Left ventricle myocardium superior (tissue), 1 donor: ENCODE measurements at places on chromosomes 3 and 15. TPM values are rescaled to one million over a fixed set of nuclear protein-coding genes. Genes with fewer than 3 reads are reported as not detected.

DNA sequence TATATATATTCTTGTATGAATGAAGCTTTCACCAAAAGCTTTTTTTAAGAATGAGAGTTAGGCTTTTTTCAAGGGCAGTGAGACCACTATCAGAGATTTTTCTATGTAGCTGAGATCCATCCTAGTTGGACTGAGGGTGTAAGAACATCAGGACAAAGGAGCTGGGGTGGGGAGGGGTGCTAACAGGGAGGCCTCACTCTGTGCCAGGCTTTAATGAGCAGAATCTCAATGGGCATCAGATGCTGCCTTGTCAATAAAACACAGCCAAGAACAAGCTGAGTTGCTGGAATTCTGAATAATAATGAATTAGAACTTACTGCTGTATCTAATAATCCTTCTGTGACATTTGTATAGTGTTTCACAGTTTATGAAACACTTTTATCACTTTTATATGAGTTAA, 41.4 kb upstream of the USP3 start:
- DNase-seq = no peak

Gene CCR3
- total RNA-seq = not detected

- DNase-seq = peak; percentile 34
Observed at GRCh38 chr15:37097144-37097919, 3.0 kb downstream of the MEIS2 start.

Gene GUCA1C
- 1.8 TPM for total RNA-seq

DNA sequence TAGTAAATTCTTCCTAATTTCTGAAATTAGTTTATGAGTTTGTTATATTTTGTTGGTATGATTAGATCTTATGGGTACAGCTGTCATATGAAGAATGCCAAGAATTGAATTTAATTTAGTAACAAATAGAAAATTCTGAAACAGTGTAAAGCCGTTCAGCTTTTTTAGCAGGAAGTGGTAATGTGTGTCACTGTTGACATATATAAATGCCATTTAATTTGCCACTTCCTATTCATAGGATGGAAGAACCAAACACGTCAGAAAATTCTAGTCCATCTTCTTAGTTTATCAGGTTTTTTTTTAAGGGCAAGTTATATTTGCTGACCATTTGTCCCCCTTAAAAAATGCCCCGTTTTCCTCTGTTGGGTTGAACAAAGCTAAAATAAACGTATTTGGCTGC, 43.0 kb downstream of the RAB8B start:
- DNase-seq = no peak

Gene TMEM266
- 0.10 TPM for total RNA-seq

DNA sequence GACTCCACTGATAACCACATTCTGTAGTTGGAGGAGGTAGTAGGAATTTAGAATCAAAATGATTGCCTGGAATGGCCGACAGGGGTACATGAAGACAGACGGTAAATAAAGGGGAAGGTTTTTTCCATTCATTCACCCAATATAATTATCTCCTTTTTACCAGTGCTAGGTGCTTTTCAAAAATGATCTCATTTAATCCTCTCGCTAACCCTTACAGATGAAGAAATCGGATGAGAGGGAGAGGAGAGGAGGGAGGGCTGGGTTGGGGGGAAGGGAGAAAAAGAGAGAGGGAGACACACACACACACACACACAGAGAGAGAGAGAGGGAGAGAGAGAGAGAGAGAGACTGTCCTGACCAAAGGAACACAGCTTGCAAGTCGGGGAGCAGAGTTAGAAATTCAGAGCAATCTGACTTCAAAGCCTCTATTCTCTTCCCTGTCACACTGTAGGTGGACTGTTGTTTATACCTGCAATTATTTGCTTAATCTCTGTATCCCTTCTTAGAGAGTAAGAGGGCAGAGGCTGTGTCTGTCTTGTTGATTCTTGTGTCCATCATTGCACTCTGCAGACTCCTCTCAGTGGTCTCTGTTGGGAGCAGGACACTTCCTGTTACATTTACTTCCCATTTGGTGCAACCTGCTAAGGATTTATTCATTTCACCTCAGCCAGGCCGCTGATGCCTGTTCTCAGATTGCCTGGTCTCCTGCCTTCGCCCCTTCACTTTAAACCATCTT, 18.7 kb upstream of the PAQR9 start:
- DNase-seq = no peak

DNA sequence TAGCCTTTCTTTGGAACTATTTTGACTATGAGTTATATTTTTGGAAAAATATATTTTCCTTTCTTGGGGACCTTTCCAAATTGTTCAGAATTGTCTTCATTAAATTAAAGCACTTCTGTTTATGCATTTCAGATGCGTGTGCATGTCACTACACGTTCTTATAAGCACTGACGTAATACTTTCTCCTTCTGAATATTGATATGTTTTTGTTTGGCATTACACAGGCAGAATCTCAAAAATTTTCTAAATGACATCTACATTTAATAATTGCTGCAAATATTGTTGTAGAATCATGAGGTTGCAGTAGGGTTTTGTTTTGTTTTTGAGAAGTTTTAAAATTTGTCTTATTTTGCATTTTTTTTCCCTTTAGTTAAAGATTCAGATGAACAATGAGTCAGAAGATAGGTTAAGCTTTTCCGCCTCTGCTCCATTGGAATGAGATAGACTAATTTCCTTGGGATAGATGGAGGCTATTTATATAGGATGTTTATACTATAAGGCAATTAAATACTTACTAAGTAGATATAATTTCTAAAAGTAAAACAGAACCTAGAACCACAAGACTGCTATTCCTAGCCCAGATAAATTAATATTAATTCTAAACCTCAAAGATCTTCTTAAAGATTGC, 110.8 kb downstream of the MBNL1 start:
- DNase-seq = no peak

DNA sequence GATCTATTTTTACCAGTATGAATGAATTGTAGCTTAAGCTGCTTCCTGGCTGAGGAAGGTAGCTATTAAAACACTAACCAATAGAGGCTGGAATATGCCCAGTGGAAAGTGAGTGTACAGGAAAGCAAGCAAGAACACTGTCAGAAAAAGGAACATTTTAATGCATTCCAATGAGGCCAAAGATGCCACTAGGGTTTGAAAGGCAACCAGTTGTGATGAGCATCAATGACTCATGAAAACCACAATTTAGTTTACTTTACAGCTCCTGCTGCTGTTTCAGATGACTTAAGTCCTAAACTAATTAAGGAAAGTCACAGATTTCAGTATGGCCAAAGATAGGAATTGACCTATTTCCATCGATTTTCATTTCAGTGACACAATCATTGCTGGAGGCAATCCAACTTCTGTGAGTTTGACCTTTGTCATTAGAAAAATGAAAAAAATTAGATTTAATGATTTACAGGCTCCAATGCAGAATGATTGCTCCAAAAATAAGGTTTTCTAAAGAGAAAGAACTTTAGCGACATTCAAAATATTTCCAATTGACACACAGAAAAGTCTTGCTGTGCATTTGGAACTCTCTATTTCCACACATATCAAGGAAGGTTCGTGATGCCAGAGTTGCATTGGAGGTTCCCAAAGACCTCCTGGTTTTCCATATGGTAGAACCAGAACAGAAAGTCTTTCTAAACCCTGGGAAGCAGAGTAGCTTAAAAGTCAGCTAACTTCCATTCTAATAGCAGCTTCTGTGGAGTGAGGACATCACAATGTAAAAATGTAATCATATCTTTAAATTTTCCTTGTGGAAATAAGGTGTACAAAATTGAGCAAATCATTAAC, 103.0 kb downstream of the SUCNR1 start:
- no peak for DNase-seq

DNA sequence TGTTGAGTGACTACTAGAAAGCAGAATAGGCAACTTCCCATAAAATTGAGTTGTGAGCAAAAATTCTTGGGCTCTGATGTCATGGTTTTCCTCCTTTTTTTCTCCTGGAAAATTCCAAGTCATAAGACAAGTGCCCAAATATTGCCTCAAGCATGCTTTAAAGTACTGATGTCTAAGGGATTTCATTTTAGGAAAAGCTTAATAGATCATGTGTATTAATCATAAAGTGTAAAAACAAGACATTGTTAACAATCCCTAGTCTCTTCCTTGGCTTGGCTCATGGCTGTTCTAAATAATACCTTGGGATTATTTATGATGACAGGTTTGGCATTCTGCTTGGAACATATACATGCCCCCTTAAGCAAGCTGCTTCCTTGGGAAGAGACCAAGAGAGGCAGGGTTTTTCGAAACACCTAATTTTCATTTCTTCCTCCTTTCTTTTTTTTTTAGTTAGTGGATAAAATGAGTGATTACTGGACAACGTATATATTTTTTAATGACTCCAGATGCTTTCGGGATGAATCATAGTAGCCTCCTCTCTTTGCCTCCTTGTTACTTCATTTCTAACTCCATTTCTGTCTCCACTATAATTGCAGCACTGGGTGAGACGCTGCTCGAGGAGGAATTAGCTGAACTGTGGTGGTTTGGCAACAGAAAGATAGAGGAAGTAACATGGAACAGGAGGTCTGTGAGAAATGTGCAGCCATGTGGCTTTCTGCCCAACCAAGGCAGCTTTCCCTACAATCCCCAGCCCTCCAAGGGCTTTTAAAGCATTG, 104.9 kb downstream of the TPRG1 start:
- DNase-seq = no peak

Gene CXCR6
- 0.59 TPM for total RNA-seq

Gene FSTL1
- 186 TPM for total RNA-seq

DNA sequence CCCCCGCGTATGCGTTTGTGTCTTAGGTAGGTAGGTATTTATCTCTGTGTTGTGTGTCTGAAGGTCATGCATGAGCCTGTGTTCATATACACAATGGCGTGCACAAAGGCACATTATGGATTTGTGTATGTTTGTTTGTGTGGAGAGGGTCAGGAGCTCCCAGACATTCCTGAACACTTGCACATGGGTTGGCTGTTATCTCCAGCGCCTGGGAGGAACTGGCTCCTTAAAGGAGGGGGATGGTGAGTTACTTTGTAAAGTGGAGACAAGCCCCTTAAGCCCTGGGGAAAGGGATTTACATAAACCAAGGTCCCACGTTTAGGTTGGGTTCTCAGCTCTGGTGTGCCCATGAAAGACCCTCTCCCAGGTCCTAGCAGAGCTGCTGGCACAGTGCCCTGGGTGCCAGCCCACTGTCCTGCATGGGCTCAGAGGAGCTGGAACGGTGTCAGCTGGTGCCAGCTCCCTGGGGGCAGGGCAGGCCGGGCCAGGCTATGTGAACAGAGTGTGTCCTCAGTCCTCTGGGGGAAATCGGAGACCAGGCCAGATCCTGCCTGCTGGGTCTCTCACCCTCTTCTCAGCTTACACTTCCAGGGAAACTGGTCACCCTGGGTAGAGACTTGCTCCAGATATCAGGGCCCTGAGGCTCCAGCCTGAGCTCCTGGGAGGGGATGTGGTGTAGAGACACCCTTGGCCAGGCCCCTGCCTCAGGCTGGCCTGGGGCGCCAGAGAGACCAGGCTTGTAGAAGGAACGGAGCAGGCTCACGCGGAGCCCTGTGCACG, 25.1 kb downstream of the SNX33 start:
- peak; percentile 71 for DNase-seq

DNA sequence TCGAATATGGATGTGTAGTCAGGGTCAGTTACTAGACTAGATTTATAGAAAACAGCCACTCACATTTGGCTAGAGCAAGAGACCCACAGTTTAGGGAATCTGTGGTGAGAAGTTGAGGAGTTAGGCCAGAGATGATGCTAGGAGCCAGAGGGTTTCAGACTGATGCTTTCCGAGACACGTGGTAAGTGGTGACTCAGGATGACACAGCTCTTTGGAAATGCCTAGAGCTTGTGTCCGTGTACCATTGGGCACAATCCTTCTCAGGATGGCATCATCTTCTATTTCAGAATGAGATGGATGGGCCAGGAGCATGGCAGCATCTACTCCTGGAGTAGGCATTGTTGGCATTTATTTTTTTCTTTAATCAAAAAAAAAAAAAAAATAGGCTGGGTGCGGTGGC, 28.5 kb downstream of the PTPRG start:
- no peak for DNase-seq

DNA sequence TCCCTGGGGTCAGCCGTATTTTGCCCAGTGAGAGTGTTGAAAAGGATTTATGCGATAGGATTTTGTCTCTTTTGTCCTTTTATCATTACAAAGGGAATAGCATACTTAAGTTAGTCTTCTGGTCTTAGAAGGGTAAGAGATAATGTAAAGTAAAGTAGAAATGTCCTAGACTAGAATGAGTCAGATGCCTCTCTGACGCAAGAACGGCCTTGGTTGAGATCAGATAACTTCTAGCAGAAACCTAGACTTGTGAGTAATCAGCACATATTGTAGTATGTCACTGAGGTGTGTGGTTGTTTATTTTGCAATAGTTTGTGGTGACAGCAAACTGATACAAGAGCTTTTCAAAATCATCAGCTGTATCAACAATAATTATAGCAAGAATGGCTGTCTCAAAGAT, 866.1 kb downstream of the NSUN3 start:
- no peak for DNase-seq

DNA sequence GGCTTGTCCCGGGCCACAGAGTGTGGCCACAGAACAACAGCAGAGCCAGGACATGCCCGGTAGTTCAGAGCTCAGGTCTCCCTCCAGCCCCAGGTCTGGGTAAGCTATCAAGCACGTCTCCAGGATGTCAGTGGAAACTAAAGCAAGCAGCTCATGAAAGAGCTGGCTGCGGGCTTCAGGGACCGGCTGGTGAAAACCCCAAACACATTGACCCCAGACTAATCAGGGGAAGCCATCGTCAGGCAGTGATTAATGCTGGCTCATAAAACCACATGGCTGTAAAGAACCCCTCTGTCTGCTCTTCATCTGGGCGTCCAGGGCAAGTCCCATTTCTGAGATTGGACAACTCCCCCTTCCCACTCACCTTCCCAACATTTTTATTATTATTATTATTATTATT, 37.8 kb downstream of the LMCD1 start:
- DNase-seq = no peak

Gene HRG
- total RNA-seq = not detected
